CD4-positive, CD25-positive, alpha-beta regulatory T cell (primary cell): ENCODE measurements at places on chromosomes 5 and 9. TPM values are rescaled to one million over a fixed set of nuclear protein-coding genes. Genes with fewer than 3 reads are reported as not detected.

- no peak for DNase-seq
These were observed 1132.7 kb downstream of the CDH9 start for GRCh38 chr5:25905646-25906045.

DNA sequence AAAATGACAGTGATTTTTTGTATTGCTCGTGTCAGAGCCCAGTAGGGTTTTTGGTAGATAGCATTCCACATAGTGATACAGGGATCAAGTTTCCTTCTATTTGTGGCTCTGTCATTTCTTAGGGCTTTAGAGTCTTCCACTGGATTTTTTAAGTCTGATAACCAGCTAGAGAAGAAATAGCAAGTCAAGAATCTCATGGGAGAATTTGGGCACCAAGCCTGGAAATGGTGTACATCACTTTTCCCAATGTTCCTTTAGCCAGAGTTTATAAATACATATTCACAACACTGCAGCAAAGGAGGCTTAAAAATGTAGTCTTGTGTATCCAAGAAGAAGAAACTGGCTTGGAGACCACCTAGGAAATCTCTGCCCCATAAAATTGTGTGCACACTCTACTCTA is 647.1 kb upstream of the KLF4 start:
- DNase-seq: no peak

- DNase-seq: no peak
These were observed 50.1 kb upstream of the PWWP2A start for GRCh38 chr5:160169326-160169725.

DNA sequence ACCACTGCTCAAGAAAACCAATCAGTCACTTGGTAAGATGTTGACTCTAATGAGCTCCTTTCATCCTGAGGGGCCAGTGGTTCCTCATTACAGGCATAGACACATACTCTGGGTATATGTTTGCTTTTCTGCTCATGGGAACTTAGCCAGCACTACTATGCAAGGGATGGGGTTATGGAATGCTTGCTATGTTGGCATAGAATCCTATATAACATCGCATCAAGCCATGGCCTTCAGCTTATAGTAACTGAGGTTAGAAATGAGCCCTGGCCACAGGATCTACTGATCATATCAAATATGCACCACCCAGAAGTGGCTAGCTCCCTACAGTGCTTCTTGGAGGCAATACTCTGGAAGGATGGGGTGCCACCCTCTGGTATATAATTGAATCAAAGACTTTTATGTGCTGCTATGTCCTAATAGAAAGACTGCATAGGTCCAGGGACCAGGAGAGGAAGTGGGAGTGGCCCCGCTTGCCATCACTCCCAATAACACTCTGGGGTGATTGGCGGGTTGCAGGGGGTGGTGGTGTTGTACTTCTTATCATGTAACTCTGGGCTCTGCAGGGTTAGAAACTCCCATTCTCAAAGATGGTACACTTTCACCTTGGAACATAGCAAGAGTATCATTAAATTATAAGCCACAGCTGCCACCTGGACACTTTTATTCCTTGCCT is 70.3 kb downstream of the ZNF366 start:
- DNase-seq: no peak

Gene PCDHGA1
- 0.10 TPM for total RNA-seq

Gene PIP5KL1
- 3.3 TPM for total RNA-seq

- DNase-seq: no peak
These were observed 3.1 kb downstream of the RNF44 start for GRCh38 chr5:176533894-176534611.

GRCh38 chr9:94888775-94889174 is 162.3 kb downstream of the AOPEP start:
- no peak for DNase-seq

Gene ANP32B
- 188 TPM for total RNA-seq

DNA sequence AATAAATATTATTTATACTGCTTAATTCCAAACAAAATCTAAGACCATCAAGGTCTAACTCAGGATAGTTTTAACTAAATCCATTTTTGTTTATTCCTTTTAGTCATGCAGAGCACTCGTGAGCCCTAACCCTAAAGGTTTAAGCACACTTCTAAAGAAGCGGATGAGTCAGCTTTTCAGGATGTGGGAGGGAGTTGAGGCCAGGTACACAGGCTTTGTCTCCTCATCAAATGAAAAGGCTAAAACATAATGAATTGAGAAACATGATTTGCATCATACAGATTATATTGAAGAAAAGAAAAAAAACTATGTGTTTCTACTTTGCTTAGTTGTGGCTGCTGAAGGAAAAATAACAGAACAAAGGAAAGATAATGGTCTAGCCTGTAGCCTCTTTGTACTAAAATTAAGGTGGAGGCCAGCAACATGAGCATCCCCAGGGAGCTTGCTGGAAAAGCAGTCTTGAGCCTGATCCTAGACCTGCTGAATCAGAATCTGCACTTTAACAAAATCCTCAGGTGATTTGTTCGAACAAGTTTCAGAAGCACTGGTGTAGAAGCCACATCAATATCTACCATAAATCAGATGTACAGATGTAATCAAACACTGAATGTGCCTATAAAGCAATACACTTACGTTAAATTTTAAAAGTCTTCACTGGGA is 21.1 kb upstream of the ISCA1 start:
- DNase-seq: peak; percentile 13

DNA sequence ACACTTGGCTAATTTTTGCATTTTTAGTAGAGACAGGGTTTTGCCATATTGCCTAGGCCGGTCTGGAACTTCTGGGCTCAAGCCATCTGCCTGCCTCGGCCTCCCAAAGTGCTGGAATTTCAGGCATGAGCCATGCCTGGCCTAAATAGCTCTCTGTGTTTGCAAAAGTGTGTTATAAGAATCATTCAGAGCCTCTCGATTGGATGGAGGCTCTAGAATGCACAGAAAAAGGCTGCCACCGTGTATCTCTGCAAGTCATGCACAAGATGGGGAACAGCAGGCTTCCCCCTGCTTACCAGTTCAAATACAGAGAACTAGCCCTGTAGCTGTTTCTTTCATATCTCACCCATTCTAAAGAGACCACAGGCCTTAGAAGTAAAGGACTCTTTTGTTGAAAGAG is 28.3 kb downstream of the FXN start:
- DNase-seq: no peak

- no peak for DNase-seq
These were observed 262.1 kb upstream of the KLF4 start for GRCh38 chr9:107751567-107752210.

DNA sequence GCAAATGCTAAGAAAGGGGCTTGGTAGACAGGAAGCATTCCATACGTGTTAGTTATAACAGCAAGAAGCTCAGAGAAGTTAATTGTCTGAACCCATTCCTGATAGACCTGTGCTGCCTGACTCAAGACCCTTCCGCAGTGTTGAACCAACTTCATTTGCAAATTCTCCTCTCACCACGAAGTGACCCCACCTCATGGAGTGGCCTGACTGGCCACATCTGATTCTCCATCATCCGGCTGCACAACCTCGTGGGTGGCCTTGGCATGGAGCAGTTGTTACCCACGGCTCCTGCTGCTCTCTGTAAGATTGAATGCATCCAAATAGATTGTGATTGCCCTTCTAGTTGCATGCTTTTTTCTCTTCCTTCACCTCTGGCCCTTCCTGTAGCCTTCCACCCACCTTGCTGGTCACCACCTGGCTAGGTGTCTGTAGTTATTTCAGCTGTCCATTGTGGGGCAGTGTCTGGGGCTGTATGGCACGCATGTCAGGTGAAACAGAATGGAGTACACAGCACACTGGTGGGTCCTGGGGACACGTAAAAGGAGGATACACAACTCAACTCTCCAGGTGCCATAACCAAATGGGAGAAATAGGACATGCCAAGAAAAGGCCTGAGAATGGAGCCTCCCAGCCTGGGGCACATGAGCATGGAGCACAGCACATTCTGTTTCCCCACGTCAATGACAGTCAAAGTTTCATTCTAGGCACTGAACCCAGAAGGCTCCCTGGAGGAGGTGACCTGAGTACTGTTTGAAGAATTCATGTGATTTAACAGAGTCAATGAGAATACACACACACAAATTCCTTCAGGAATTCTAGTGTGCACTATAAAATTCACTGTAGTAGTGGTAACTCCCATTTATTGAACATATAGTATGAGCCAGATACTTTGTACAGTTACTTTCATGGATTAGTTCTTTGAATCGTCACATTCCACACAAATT is 70.5 kb upstream of the PTCH1 start:
- DNase-seq: no peak

DNA sequence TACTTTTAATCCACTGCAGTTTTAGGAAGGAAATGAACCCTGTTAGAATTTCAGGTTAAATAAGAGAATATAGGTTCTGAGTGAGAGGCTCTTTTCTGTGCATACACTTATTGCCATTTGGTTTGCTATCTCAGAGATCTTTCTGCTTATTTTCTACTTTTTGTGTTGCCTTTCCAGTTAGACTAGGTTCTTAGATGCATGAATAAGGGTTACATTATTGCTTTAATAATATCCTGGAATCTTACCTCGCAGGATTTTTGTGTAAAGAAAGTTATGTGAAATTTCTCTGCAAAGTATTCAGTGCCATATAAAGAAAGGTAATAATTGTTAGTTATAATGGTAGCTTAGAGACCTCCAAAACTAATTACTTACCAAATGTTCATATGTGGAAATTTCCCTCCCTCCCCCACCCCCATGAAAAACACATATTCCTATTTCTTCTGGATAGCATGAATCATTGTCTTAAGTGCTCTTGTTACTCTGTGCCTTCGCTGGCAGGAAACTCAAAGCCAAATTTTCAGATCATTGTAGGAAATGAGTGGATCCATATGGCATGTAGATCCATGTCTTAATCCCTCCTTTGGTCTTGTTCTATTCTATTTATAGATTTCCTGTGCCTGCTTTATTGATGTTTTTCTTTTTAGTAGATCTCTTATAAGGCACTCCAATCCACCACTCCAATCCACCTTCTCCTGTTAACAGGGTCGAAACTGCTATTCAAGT is 2.7 kb upstream of the APBA1 start:
- DNase-seq: no peak

DNA sequence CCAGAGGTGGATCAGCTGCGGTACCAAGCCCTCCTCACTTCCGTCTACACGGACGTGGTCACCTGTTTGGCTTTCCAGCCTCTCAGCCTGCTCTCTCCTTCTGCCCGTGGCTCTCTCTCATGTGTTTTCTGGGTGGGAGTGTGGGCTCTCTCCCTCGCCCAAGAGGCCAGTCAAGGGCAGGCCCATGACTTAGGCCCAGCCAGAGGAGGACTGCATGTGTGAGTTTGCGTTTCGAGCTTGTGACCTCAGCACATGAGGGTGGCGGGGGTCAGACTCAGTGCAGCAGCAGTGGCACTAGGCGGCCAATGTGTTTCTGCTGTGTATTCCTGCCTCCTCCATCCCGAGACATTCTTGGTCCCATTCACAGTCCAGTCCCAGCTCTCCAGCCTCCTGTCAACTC is 82.5 kb upstream of the SMIM23 start:
- DNase-seq: no peak

Gene FOXD4L5
- total RNA-seq: not detected

DNA sequence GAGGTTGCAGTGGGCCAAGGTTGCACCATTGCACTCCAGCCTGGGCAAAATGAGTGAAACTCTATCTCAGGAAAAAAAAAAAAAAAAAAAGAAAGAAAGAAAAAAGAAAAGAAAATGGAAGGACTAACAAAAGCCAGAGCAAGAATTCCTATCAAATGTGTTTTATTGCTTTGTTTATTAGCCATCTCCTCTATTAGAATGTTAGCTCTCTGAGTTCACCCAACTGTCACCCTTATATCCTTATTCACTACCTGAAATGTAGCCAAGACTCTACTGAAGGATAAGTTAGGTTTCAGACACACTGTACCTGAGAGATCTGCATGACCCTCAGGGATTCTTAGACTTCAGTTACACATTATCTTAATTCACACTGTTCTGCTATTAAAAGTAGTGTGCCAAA is 177.9 kb downstream of the MAPKAP1 start:
- DNase-seq: no peak

- DNase-seq: no peak
These were observed 27.0 kb upstream of the ZNF622 start for GRCh38 chr5:16492398-16493140.

GRCh38 chr5:127112347-127112864 is 39.1 kb upstream of the C5orf63 start:
- no peak for DNase-seq

DNA sequence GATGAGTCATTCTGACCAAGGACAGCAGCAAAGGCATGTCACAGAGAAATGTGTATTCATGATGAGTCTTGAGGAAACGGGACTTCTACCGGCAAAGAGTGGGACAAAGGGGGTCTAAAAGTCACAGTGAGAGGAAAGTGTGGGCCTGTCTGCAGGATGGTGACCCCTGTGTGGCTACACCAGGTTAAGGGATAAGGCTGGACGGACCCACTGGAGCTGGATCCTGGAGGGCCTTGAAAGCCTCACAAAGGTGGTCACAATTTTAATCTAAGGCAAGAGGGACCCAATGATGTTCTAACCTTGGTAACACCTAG is 176.5 kb downstream of the CDK5RAP2 start:
- DNase-seq: no peak

GRCh38 chr5:143002459-143003327 is 232.5 kb downstream of the ARHGAP26 start:
- DNase-seq: peak; percentile 80

Gene SHISAL2B
- not detected for total RNA-seq
